ENCODE measurements at places on chromosomes 11 and 22.

GRCh38 chr11:76161261-76161961 lies 44.9 kb downstream of the WNT11 start:
- DNase-seq = peak; percentile 86

- DNase-seq = peak; percentile 95
Measured at GRCh38 chr11:122069707-122070360, 46.2 kb downstream of the BLID start.

DNA sequence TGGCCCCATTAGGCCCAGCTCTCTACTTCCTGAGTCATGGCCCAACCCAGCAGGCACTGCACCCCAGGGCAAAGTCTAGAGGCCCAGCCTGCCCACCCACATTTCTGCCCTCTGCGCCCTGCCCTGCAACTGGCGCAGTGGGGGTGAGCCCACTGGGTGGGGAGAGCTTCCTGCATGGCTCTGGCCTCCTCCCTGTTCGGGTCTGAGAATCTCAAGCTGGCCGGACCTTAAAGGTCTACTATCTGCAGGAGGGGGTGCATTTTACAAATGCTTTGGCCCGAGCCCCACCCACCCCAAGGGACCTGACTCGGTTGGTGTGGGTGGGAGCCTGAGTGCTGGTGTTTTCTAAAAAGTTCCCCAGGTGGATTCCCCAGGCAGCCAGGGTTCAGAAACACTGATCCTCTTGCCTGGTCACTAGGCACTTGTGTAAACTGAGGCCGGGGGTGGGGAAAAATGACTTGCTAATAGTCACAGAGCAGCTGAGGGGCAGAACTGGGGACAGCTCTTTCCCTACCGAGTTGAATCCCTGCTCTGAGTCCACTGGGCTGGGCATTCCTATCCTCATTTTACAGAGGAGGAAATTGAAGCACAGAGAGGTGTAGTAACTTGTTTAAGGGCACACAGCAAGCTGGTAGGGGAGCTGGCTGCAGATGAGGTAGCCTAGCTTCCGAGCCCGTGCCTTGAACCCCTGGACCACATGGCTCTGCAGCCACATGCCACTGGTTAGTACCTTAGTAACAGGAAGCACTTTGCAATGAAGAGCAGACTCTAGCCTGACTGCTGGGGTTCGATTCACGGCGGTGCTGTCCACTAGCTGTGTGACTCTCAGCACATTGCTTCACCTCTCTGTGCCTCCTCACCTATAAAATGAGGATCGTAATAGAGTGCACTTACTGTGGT lies 36.3 kb downstream of the CD82 start:
- no peak for DNase-seq

DNA sequence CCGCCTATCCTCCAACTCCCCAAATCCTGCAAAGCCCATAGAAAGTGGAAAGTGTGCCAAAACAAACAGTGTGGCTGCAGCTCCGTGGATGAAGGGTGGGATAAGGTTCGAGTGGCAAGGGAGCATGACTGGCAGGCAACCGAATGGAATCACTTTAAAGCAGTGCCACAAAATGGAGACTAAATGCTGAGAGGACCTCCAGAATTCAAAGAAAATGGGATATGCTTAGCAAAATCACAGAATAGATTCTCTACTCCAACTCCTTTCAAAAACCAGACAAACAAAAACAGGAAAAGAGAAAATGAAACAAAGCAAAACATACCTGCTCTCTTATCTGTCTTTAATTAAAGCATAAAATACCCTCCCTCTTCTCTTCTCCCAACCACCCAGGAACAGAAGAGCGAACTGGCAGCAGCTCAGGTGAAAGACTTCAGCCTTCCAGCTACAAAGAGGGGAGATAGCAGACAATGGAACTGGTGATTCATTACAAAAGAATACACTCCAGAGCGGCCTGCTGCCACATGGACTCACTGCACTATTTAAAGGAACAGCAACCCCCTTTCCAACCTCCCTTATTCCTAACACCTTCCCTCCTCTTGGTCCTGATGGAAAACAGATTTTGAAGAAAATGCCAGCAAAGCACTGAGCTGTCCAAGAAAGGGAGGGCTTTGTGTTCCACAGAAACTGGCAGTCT lies 118.5 kb downstream of the APOL5 start:
- DNase-seq = peak; percentile 96

- DNase-seq = no peak
Measured at GRCh38 chr11:46987183-46987582, 50.6 kb downstream of the CSTPP1 start.

- DNase-seq = peak; percentile 31
Measured at GRCh38 chr11:86103808-86104207, 34.9 kb upstream of the PICALM start.

GRCh38 chr22:43038325-43038724 lies 23.4 kb upstream of the PACSIN2 start:
- DNase-seq = no peak

GRCh38 chr11:60915248-60915914 lies 1.4 kb downstream of the TMEM109 start:
- peak; percentile 49 for DNase-seq

GRCh38 chr11:129768356-129768755 lies 47.3 kb upstream of the TMEM45B start:
- DNase-seq = no peak

GRCh38 chr11:117859061-117859460 lies 17.4 kb downstream of the FXYD6 start:
- DNase-seq = no peak

GRCh38 chr11:24078018-24078417 lies 418.8 kb upstream of the LUZP2 start:
- peak; percentile 6 for DNase-seq

DNA sequence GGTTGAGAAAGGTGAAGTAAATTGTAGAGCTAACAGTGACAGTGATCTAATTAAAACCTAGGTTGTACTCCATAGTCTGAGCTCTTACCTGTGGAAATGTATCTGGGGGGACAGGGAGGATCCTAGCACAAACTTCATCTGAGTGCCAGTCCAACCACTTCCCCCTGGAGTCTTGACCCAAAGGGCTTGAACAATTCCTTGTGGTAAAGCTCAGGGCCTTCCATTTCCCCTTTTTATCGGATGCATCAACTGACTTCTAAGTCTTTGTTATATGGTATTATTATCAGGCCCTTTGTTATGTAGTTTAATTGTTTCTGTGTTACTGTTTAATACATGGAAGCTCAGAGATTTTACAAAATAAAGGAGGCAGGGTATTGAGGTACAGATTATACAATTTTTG lies 140.2 kb upstream of the SESN3 start:
- DNase-seq = no peak

DNA sequence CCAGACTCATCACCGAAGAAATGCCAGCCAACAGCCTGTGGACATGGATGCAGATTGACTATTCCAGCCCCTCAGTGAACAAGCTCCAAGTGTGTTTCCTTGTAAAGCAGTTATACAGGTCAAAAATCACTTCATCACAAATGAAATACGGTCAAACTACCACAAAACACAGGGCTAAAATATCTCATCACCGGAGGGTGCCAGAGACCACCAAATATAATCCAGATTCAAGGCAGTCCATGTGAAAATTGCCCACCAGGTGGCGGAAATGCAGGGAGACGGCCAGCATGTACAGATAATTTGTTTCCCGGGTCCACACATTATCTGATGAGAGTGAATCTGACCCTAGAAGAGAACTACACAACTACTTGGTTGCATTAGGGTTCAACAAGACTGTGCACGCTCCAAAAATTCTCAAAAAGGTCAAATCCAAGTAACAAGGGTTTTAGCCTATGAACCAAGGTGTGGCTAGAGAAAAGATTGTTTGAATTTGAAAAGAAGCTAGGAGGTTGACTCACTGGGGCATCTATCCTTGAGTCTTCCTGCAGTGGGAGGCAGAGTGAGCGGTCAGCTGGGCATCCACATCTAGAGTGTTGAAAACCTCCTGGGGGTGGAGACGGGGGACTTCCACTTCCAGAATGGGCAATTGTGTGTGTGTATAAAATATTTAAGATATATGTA lies 71.7 kb downstream of the IGLL5 start:
- peak; percentile 66 for DNase-seq

- DNase-seq = no peak
Measured at GRCh38 chr11:59172345-59173079, 580 bp downstream of the DTX4 start.

DNA sequence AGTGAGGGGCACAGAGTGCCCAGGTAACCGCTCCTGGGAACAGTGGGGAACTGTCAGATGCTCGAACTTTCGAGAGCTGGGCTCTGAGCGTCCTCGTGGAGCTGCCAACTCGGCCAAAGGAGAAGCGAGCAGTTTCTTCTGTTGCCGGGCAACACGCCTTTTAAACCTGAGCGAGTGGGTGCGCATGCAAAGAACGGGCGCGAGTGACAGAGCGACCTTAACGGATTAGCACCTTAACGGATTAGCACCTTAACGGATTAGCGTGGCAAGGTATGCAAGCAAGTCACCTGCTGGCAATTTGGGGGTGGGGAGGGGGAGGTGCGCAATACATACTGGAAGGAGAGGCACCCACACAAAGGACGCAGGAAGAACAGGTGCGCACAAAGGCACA lies 61.8 kb upstream of the PRODH start:
- no peak for DNase-seq

- DNase-seq = no peak
Measured at GRCh38 chr11:135069890-135070289, 657.8 kb upstream of the B3GAT1 start.

GRCh38 chr11:20477418-20478090 lies 90.0 kb downstream of the PRMT3 start:
- DNase-seq = no peak

DNA sequence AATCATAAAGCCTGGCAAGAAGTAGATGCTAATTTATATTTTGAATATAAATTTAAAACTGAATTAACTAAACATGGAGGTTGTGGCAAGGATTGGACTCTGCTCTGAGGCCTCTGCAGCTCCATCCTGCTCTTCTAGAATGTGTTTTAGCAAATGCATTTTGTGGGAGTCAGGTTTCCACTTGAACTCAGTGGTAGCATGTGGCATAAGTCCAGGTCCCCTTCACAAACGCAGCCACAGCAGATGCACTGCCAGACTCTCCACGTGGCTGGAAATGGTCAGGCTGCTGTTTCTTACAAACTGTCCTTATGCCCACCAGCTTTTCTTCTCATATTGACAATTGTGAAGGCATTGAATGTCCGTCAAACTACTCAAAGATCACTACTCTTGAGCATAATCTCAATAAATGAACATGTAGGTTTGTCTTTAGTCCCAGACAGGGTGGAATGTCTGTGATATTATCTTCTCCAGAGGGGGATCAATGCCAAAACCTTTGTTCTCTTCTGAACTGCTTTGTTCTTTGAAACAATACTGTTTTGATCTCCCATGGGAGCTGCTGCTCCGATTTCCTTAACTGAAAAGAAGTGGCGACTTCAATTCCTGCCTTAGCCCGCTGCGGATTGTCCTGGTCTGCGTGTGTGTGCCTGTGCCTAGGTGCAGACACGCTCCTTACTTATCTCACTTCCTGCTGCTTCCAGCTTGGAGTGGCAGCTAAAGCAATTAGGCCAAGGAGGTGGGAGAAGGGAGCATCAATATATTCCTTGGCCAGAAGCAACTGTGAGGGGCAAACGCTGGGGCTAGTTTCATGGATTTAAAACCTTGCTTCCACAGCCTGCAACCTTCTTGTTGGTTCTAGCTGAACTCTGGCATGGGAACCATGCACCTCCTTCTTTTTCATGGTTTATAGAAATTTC lies 24.2 kb downstream of the EIF4G2 start:
- DNase-seq = peak; percentile 26

DNA sequence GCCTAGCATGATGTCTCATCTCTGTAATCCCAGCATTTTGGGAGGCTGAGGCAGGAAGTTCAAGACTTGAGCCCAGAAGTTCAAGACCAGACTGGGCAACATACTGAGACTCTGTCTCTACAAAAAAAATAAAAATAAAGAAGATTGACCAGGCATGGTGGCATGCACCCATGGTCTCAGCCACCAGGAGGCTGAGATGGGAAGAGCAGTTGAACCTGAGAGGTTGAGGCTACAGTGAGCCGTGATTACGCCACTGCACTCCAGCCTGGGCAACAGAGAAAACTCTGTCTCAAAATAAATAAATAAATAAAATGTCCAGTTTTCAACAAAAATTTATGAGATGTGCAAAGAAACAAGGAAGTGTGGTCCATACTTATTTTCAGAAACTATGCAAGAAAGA lies 28.3 kb downstream of the EFCAB6 start:
- no peak for DNase-seq

DNA sequence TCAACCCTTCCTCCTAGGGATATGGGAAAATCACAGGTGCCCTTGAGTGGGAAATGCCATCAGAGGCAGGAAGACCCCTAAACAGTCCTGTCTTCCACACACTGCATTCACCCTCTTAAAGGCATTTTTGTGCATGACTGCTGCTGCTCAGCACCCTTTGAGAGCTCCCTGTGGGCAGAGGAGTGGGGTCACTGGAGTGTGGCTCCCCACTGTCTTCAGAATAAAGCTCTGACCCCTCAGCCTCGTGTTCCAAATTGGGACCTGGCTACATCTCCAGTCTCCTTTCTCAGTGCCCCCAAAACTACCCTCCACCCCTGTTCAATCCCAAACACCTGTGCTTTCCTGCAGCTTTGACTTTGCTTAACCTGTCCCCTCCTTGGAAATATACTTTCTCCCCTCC lies 46.6 kb downstream of the CHRDL2 start:
- DNase-seq = no peak

GRCh38 chr11:74050465-74050864 lies 41.6 kb upstream of the UCP3 start:
- peak; percentile 45 for DNase-seq

GRCh38 chr22:46567471-46567870 lies 30.1 kb upstream of the CELSR1 start:
- DNase-seq = no peak

DNA sequence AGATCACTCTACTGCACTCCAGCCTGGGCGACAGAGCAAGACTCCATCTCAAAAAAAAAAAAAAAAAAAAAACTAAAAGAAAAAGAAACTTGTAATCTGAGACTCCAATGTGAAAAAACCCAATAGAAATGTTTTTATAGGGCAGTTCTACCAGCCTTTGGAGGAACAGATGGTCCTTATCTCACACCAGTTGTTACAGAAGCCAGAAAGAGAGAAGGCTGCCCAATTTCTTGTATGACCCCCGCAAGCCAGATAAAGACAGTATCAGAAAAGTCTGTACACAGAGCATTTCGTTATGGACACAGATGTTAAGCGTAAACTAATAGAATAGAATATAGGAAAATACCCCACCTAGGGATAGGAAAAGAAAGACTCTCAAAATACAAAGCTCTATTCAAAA lies 11.3 kb upstream of the TSGA10IP start:
- DNase-seq = no peak

DNA sequence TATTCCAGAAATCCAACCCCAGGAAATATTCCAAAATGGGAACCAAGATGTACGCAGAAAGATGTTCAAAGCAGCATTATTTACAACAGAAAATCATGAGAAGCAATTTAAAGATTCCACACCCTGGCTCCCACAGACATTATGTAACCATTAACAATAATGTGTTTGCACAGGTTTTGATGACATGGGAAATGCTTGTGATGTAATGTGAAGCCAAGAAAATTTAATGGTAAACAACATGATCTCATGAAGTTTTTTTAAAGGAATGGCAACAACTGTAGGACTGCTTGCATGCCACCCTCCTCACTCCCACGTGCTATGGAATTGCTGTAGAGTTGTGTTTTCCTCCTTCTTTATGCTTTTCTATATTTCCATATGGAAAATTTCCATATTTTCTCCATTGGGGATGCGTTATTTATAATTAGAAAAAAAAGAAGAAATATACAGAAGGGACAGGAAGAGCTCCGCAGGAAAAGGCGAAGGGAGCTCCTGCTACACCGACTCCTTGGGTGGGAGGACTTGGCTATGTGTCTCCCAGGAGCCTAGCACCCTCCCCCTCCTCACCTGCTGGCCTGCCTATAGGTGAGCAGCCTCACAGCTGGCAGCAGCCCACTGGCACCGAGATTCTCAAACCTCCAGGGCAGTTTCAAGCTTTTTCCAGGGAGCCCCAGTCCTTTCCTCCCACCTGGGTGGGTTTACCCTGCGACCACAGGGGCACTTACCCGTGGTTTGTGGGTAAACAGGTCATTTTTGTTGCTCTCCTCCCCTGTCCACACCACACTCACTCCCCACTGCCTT lies 20.9 kb downstream of the LRFN4 start:
- no peak for DNase-seq

Data from fibroblast of skin of abdomen (primary cell).